ENCODE measurements at places on chromosomes 12 and 14. TPM values are rescaled to one million over a fixed set of nuclear protein-coding genes. Genes with fewer than 3 reads are reported as not detected.
A peak's percentile ranks its signal among the peaks of the same experiment; 100 is the strongest.

The ITGB7 gene
- 1.5 TPM for total RNA-seq

DNA sequence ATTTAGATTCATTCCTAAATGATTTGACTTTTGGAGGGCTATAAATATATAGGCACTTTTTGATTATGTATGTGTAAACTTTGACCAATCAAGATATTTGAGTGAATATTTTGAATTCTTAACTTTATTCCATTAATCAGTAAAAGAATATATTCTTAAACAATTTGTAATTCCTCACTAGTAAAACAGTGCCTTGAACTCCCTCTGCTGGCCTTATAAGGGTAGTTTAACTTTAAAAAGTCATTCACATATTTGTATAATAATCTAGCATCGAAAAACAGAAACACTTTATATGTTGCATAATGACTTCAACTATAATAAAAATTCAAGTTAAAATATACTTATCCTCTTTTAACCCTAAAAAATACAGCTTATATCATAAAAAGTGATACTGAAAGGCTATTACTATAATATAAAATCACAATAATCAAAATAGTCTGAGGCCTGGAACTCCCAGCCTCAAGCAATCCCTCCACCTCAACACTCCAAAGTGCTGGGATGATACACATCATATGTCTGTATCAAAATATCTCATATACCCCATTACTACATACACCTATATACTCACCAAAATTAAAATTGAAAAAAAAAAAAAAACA lies 31.2 kb downstream of the CCDC59 start:
- H3K27me3 ChIP-seq: no peaks in the 10 kb centered on the region
- no peaks in the 10 kb centered on the region for H3K4me1 ChIP-seq
- no peak for DNase-seq
- H3K4me3 ChIP-seq: no peak overlapping the region
- H3K27ac ChIP-seq: no peak overlapping the region

DNA sequence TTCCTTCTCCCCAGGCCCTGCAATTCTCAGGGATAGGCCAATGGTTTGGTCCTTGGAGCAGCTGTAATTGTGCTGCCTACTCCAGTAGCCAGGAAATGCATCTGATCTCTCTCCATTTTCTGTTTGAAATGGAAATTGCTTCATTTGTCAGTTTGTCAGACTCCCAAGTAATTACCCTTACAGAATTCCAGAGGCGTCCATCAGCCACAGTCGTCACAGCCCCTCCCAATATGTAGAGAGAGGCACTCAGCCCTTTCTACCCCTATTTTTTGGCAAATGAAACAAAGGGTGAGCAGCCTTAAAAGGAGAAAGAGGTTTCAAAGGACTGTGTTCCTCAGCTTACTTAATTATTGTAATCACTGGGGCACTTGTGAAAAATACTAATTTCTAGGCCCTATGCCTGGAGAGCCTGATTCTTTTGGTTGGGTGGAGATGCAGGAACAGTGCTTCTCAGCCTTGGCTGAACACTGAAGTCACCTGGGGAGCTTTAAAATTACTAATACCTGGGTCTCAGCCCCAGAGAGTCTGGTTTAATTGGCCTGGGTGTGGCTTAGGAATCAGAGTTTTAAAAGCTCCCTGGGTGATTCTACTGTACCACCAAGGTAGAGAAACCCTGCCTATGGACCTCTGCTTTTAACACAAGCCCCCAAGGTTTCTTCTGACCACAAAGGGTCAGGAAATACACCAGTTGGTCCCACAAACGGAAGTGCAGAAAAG lies 190.0 kb downstream of the EMP1 start:
- DNase-seq: no peak
- peaks cover 3% of the 10 kb centered on the region for H3K4me1 ChIP-seq
- no peak overlapping the region for H3K27ac ChIP-seq

DNA sequence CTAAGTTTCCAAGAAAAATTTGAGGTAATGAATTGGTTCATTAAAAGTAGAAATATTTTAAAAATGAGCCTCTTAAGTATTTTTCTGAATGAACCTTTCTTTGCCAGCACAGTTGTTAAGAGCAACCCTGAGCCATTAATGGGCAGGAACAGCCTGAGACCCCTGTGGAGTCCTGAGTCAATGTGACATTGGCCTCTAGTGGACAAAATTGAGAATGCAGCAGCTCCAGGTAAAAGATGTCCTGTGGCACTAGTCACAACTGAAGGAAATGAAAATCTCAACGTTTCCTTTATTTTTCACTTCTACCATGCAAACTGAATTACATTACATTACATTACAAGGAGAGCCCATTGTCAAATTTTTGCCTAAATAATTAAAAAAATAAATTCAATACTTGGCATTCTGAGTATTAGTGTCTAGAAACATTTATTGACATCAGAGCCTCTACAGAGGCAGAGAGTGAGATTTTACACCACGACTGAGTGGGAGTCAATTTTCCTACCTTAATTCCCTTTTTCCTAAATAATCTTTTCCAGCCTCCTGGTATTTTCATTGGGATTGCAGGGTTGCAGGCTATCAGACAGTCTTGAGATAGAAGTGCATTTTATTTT lies 135.7 kb downstream of the PPM1H start:
- peak; percentile 54 for DNase-seq
- no peaks in the 10 kb centered on the region for H3K27me3 ChIP-seq
- no peaks in the 10 kb centered on the region for H3K36me3 ChIP-seq
- no peaks in the 10 kb centered on the region for H3K4me1 ChIP-seq
